ENCODE measurements at places on chromosomes 7 and 10.

GRCh38 chr10:77604941-77605351 is 32.7 kb downstream of the KCNMA1 start:
- DNase-seq, result no peak

GRCh38 chr7:140230861-140231770 is 54.3 kb upstream of the KDM7A start:
- peak; percentile 53 for DNase-seq

- no peak for DNase-seq
These were observed 235.4 kb downstream of the HGF start for GRCh38 chr7:81534446-81534845.

GRCh38 chr10:87579563-87579962 is 74.9 kb downstream of the MINPP1 start:
- DNase-seq, result no peak

GRCh38 chr10:44771233-44771995 is 139.7 kb upstream of the TMEM72 start:
- no peak for DNase-seq

- DNase-seq, result no peak
These were observed 53.6 kb downstream of the MKLN1 start for GRCh38 chr7:131381069-131381838.

DNA sequence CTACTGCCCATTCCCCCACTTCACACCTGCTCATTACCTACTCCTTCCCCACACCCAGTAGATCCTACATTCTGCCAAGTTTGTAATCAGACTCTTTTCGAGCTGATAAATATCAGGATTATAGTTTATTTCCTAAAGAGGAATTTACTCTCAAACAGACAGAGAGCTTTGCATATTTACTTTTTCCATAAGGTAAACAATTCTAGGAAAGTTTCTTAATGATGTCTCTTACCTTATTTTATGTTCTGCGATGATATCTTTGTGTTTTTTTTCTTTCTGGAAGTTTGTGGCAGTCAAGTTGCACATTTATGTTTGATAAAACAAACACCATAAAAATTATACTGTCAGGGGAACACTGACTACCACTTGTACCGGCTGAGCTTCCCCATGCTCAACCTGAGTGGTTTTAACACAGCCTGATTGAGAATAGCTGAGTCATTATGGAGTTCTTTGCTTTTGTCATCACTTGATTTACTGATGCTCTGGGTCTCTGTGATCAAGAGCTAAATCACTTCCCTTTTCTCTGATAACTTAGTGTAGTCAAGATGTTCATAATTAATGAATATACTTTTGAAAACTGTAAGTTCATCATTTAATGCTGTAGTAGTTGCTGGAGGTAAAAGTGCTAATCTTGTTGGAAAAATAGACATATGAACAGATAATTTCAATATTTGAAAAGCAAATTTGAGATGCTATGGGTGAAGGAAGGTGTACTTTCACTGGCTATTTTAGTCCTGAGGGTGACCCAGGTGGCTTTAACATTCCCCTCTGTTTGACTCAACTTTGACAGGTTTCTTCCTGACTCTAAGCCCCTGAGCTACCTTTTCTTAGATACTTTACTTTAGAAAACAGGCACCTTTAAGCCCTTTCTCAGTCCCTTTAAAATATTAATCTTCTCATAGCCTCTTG is 1034.5 kb upstream of the LRRTM3 start:
- no peak for DNase-seq

GRCh38 chr10:49407552-49408137 is 11.8 kb upstream of the DRGX start:
- DNase-seq, result peak; percentile 49

- no peak for DNase-seq
These were observed 16.7 kb downstream of the BHLHA15 start for GRCh38 chr7:98227939-98228338.

DNA sequence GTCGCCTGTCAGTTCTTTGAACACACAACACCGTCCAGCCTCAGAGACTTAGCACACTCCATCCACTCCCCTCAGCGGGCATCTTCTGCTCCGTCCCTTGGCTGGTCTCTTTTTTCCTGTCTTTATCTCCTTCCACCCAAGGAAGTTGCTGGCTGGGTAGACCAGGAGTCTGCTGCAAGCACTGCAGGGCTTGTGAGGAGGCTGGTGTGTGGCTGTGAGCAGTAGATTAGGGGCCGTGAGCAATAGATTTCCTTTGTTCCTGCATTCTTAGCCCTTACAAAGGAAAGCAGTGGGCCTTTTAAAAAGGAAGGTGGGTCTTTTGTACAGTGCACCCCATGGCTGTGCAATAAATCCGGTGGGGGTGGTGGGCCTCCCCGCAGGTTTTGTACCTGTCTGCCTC is 100.3 kb upstream of the BTBD16 start:
- DNase-seq, result no peak

DNA sequence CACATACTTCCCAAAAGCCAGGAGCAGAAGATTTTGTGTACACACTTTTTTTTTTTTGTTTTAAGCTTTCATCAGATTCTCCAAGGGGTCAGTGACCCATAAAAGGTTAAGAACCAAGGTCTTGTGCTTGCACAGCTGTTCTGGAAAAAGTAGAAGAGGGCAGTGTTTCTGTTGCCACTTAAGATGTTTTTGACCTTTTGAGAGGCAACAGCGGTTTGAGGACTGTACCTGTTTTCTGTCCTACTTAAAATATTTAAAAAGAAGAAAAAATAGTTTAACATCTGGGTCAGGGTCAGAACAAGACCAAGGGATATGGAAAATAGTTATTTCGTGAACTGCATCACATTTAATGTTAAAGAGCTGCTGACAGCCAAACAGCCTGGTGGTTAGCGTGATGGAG is 32.9 kb downstream of the AUTS2 start:
- DNase-seq, result no peak

DNA sequence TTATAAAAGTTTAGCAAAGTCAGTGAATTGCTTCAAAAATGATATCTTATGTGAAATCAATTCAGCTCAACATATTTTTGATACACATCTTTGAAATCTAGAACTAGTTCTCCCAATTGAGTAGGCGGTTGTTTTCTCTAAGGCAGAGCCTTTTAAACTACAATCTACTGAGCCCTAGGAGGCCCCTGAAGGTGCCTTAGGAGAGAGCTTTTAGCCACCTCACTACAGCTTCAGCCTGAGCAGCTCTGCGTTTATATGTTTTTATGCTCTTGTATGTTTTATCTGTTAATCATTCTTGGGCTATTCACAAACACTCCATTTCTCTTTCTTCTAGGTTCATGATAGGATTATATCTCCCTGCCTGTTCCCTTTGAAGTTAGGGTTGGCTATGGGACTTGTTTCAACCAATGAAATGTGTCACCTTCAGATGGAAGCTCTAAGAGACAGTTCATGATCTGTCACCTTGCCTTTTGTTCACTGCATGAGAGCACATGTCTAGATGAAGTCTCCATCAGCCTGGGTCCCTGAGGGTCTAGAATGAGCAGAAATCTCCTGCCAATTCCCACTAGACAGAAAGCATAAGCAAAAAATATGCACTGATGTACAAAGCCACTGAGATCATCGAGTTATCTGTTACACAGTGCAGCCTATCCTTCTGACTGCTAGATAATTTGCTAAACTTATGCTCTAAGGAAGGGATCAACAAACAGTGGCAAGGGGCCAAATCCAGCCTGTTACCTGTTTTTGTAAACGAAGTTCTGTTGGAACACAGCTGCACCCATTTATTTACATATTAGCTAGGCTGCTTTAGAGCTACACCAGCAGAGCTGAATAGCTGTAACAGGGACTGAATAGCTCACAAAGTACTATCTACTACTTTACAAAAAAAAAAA is 128.5 kb upstream of the CDK1 start:
- no peak for DNase-seq

- DNase-seq, result no peak
These were observed 17.4 kb downstream of the C7orf57 start for GRCh38 chr7:48052748-48053147.

- no peak for DNase-seq
These were observed 118.1 kb downstream of the WDR11 start for GRCh38 chr10:120969219-120969645.

GRCh38 chr7:6504996-6505395 is 46.3 kb downstream of the GRID2IP start:
- DNase-seq, result no peak

DNA sequence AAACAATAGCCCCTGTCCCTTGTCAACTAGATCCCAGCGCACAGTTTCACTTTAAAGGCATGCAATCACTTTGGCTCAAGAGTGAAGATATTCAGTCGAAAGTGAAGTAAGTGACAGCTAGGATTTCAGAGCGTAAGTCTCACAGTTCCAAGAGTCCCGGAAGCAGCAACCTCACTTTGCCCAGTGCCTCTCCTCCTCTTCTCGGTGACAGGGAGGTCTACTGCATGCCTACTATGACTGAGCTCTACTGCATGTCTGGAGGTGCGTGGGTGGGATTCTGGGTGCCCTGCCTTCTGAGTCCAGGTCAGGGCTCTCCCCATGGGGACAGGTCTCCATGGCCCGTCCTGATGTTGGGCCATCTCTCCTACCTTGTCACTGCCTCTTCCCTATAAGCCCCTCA is 17.0 kb downstream of the PRKCQ start:
- DNase-seq, result no peak

GRCh38 chr10:44926751-44927351 is 15.7 kb downstream of the TMEM72 start:
- no peak for DNase-seq

DNA sequence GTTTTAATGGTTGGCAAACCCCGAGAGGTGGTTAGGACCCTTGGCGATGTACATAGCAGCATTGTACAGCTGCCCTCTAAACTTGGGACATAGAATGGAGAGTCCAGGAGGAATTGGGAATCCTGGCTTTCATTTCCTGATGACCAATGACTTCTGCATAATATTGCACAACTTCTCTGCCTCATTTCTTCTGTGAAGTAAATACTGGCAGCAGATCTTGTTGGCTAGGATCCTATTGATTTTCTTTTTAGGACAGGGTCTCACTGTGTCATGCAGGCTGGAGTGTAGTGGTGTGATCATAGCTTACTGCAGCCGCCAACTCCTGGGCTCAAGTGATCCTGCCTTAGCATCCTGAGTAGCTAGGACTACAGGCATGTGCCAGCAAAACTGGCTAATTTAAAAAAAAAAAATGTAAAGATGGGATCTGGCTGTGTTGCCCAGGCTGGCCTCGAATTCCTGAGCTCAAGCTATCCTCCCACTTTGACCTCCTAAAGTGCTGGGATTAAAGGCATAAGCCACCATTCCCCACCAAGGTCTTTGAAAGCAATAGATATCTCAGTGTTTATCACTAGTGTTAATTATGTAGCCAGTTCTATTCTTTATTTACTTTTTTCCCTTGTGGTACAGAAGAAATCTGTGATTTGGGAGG is 58.1 kb downstream of the PODXL start:
- no peak for DNase-seq

- no peak for DNase-seq
These were observed 69.3 kb upstream of the C7orf33 start for GRCh38 chr7:148521271-148521670.

DNA sequence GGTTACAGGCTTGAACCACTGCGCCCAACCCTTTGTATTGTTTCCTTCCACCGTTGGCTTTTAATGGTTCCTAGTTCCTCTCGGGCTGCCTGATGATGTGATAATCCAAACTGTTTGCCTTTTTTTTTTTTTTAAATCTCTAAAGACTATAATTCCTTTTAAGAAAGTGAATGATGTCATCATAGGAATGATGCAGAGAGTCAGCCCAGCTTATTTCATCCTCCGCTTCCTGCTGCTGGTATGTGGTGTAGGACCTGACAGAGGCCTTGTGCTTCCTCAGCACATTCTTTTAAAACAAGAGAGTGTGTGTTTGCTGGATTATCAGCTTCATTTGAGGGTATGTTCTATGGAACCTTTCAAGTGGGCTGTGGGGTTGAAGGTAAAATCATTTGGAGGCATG is 241.4 kb downstream of the LRMDA start:
- DNase-seq, result no peak

- no peak for DNase-seq
These were observed 36.3 kb downstream of the PYROXD2 start for GRCh38 chr10:98378722-98379121.
